COR-L47 (cell line): ENCODE measurements at places on chromosomes 11 and 22.

DNA sequence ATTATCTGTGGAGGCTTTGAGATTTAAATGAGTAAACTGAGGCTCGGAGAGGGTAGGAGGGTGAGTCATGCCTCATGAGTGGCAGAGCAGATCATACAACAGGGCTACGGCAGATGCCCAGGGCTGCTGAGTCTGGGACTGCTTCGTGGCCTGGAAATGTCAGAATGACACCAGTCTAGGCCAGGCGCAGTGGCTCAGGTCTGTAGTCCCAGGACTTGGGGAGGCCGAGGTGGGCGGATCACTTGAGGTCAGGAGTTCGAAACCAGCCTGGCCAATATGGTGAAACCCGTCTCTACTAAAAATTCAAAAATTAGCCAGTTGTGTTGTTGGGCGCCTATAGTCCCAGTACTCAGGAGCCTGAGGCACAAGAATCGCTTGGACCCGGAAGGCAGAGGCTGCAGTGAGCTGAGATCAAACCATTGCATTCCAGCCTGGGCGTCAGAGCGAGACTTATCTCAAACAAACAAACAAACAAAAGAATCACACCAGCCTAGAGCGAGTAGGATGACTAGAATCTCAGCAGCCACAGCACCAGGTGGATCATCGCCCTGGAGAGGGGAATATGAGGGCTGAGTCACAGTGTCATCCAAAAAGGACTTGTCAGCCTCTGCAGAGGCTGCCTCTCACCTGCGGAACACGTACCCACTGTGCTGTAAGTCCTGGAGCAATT, 48.6 kb upstream of the ADA2 start:
- DNase-seq = no peak

DNA sequence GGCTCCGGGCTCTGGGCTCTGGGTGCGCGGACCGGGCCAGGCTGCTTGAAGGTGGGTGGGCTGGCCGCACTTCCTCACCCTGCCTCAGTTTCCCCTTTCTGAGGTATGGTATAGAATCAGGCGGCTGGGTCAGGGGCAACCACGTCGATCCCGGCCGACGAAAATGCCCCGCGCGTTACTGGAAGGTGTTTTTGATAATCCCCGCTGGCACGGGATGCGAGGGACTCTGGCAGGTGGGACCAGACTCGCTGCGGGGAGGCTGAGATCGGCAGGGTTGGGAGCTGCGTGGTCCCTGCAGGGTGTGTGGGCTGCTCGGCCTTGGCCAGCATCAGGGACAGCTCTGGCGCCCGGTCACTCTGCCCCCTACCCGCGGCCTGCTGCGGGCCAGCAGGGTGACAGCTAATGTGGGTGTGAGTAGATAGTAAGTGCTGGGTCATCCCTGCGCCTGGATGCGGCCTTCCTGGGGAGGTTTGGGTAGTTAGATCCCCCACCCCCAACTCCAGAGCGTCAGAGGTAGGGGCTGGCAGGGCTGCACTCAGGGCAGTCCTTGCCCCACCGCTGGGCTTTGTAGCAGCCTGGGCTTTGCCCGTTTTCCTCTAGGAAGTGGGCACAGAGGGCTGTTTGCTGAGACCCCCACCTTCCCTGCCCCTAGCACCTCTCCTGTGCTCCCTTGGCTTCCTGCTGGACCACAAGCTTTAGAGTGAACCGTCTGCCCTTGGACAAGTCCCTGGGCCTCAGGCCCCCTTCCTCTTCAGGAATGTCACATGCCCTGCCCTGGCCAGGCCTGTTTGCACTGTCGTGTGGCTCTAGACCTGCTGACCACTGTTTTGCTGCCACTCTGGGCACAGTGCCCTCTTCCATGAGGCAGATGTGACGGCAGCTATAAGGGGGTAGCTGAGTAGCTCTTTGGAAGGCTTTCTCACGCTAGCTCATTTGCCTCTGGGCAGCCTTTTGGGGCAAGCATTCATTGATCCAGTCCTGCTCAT, 579 bp downstream of the TANGO2 start:
- no peak for DNase-seq

- no peak for DNase-seq
Observed at GRCh38 chr11:75855206-75855605, 40.2 kb downstream of the UVRAG start.

GRCh38 chr11:104776501-104777170, 121.6 kb downstream of the CASP12 start:
- no peak for DNase-seq

DNA sequence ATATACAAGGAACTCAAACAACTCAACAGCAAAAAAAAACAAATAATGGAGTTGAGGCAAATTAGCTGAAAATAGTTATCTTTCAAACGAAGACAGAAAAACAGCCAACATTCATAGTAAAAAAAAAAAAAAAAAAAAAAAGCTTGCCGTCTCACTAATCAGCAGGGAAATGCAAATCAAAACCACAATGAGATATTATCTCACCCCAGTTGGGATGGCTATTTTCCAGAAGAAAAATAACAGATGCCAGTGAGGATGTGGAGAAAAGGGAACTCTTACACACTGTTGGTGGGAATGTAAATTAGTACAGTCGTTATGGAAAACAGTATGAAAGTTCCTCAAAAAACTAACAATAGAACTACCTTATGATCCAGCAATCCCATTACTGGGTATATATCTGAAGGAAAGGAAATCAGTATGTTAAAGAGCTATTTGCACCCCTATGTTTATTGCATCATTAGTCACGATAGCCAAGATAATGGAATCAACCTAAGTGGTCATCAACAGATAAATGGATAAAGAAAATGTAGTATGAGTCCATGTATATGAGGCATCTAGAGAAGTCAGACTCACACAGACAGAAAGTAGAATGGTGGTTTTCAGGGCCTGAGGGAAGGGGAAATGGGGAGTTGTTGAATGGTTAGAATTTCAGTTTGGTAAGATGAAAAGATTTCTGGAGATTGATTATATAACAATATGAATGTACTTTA, 56.0 kb downstream of the USP35 start:
- no peak for DNase-seq

DNA sequence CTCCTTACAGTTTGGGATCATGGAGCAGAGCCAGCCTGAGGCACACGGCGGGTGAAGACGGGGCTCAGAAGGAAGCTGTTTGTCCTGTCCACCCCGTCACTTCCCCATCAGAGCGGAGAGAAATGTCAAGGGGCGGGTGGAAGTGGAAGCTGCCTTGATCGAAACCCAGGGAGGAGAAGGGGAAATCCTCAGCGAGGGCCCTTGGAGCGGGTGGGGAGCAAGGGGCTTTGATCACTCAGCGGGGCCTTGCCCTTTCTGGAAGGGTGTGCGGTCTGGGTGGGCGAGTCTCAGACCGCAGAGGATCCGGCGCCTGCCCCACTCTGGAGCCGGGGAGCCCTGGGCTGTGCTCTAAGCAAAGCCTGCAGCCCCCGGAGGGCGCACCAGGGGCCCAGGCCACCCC, 320.4 kb downstream of the NTM start:
- no peak for DNase-seq

- no peak for DNase-seq
Observed at GRCh38 chr11:7600205-7600775, 73.0 kb downstream of the CYB5R2 start.

DNA sequence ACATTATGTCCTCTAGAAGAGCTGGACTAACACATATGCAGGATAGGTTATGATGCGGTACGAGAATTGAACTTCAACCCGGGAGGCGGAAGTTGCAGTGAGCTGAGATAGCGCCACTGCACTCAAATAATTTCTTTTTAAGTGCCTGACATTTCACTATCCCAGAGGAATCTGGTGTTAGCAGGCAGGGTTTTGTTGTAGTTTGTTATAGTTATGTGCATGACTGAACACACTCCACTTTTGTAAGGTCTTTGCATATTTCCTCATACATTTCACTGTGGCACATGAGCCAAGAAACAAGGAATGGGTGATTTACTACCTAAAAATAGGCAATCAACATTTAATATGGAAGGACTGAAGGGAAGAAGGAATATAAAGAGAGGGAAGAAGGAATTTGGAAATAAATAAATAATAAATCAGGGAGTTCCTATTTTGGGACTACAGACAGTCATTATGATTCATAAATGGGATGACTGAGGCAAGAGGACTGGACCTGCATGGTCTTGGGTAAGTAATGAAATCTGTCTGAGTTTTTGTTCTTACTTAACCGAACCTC, 8.7 kb upstream of the HIPK3 start:
- no peak for DNase-seq

DNA sequence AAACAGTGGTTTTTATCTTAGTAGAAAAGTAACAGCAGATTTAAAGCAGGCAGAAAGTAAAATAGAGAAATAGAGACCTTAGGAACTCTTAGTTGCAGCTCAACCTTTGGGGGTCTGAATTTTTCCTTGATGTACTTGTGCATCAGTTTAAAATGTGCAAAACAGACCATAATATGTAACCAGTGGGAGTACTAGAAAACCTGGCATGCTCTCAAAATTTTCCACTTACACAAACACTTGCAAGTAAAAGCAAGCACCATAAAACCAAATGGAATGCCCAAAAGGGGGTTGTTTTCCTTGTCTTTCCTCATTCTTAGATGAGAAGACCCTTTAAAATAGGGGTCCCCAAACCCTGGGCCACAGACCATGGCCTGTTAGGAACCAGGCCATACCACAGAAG, 12.9 kb upstream of the MRGPRE start:
- DNase-seq = no peak

DNA sequence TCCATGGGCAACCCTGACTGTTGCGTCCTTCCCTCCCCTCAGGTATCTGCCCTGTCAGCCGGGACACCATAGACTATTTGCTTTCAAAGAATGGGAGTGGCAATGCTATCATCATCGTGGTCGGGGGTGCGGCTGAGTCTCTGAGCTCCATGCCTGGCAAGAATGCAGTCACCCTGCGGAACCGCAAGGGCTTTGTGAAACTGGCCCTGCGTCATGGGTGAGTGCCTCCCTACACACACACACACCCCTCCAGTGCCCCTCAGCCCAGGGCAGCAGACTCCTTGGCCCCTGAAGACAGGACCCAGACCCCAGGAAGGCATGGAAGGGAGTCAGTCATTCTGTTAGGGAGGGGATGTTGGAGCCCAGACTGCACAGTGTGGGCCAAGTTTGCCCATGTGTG, 17.9 kb upstream of the UVRAG start:
- DNase-seq = no peak

DNA sequence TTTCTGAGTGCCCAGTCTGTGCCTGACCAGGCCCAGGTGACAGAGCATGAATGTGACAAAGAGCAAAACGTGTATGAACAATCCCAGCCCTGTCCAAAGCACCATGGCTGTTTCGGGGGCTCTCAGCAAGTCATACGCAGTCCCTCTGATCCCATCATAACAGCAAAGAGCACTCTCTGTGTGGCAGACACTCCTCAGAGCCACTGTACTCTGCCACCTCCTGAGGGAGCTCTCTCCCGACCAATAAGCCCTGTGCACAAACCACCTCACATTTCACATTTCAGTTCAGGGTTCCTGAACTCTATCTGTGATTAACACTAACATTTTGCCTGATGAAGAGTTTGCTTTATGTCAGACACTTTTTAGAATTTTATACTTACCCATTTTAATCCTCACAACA, 6.6 kb downstream of the DGCR2 start:
- no peak for DNase-seq
